ENCODE measurements at places on chromosomes 3 and 15.

DNA sequence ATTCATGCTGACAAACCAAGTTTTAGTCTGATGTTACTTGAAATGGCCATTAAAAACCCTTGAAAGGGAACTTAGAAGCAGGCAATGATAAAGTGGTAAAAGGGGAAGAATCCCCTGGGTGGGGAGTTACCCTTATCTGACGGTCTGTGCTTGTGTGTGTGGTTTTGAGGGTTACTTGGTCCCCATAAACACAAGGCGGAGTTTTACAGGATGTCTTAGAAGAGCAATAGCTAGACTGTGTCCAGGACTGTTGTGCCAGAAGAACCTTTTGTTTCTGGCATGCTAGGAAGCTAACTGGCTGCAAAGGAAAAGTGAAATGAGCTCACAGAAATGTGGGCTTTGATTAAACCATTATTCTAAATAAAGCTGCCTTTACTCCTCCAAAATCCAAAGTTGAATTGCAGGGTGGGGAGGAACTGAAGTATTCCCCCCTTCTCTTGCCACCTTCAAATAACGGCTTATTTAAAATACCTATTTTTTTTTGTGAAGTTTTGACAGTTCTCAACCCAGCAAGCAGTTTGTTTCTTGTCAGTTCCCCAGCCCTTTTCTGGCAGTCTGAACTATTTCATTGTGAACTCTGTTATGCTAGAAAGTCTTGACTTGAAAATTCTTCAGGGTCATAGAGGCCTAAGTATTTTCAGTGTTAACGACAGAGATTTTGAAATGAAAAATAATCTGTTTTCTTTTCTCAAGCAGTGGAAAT, 443.5 kb downstream of the OTOL1 start:
- no peak for DNase-seq

DNA sequence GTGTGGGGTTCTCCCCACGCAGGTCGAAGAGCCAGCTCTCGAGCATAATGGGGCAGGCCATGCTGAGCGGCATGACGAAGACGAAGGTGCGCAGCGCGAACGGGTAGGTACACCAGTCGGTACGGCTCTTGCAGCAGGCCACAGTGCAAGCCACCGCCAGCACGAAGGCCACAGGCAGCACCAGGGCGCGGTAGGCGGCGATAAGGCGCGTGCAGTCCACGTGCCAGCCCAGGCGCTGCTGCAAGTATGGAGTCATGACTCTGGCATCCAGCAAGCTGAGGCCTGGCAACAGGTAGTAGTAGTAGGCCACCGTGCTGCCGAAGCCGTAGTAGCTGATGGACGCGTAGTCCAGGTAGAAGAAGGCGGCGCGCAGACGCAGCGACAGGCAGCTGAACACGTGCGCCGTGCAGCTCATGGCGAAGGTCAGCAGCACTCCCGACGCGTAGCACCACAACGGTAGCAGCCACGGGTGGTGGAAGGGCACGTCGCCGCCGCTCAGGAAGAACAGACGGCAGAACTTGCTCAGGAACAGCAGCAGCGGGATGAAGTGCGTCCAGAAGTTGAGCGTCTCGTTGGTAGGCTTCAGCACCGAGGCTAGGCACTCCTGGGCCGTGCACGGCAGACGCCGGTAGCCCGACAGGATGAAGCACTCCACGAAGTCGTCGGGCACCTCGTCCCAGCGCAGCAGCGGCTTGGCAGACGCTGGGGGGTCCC, 797 bp downstream of the PAQR9 start:
- no peak for DNase-seq

- DNase-seq, result peak; percentile 49
Measured at GRCh38 chr15:80160570-80161156, 7.9 kb downstream of the FAH start.

- DNase-seq, result no peak
Measured at GRCh38 chr15:41161336-41161735, 45.3 kb upstream of the INO80 start.

GRCh38 chr3:85835857-85836440, 877.2 kb downstream of the CADM2 start:
- no peak for DNase-seq

GRCh38 chr3:23747841-23748240, 57.9 kb upstream of the UBE2E1 start:
- no peak for DNase-seq

DNA sequence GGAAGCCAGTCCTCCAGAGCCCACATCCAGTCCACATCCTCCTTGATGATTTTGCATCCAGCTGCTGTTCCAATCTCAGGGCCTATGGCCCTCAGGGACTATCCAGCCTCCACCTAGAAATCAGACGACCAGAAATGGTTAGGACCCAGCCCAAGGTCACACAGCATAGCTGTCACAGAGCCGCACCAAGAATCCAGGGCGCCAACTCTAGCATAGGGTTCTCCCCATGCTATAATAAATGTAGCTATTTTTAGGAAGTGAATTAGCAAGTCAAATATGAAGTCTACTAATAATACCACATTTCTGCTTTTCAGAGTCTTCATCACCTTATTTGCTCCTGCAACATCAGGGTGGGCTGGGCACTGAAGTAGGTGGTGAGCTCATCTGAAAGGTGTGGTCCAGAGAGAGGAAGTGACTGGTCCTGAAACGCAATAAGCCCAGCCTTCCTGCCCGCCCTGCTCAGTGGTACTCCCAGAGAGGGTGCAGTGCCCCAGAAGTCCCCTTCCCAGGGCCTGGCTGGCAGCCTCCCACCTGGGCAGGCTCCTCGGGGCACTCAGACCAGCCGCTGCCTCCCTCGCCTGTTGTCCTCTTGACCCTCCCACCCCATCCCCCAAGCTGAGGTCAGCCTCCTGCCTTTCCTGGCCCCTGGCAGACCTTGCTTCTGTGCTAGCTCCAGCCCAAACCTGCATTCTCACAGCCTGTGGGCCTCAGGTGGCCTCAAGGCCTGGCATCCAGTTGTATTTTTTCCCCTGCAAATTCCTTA, 17.6 kb upstream of the CYP11A1 start:
- DNase-seq, result peak; percentile 76

GRCh38 chr3:177818712-177819240, 621.5 kb upstream of the TBL1XR1 start:
- no peak for DNase-seq

GRCh38 chr3:17986348-17986816, 244.0 kb upstream of the TBC1D5 start:
- DNase-seq, result no peak

DNA sequence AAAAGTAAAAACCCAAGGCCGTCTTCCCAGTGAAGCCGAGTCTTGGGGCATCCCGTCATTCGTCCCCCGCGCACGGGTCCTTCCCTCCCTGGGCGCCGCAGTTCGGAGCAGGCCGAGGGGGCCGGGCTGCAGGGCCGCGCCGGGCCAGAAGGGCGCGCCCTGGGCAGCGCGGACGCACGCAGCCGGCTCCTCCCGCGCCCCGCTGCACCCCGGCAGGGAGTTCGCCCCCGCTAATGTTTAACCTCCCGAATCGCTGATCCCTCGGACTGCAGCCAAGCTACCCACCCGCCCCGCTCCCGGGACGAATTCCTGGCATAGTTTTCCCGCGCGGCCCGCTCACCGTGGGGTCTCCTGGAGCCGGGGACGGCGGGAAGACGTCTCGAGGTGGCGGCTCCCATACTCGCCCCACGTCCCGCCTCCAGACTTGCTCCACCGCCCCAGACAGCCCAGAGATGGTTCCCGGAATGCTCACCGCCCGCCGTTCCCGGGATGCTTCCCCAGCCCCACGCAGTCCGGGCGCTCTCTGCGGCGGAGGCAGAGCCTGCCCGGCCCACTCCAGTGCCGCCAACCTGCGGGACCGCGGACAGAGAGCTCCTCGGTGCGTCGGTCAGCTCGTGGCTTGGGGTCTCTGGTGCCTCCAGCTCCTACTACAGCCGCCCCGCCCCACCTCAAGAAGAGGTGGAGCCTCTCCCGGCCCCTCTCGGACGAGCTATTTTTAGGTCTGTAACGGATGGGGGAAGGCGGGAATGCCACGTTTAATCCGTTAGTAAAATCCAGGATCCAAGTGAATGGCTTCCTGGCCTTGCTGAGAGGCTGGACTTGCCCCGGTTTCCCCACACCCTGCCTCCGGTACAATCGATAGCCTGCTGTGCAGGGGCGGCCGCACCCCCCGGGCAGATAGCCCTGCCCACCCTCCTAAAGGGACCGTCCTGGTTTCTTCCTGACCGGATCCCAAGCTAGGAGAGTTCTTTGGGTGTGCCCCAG, at the start of gene DZIP1L:
Gene DZIP1L (minus strand): TSS at position 621 of the 984 bp plus-strand sequence. CDS start 11,637 bp downstream, outside the sequence.
- DNase-seq, result peak; percentile 60

DNA sequence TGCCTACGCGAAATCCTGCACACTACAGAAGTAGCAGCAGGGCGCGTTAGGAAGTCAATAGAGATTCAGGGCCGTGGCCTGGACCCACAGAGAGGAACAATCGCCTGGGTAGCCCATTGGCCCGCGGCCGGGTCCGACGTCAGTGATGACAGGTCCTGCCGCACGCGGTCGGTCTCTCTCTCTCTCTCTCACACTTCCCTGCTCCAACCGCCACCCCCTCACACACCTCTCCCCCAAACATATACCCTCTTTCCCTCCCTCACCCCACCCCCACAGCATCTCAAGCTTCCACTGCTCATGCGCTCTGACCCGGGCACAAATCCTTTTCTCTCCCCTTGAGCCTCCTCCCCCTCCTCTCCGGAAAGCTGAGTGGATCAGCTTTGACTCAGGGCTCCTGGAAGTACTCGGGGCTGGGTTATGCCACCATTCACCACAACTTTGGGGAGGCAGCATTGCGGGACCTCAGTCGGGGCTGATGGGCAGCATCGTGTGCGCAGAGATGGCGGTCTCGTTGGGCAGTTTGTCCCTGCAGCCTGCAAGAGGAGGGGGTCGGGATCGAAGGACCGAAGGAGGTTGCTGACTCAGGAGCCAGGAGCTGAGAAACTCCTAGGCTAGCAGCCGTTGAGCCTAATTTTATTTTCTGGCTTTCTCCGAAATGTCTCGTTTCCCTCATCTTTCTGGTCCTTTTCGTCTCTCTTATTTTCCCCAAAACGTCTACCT, 9.0 kb downstream of the ZIC4 start:
- no peak for DNase-seq

DNA sequence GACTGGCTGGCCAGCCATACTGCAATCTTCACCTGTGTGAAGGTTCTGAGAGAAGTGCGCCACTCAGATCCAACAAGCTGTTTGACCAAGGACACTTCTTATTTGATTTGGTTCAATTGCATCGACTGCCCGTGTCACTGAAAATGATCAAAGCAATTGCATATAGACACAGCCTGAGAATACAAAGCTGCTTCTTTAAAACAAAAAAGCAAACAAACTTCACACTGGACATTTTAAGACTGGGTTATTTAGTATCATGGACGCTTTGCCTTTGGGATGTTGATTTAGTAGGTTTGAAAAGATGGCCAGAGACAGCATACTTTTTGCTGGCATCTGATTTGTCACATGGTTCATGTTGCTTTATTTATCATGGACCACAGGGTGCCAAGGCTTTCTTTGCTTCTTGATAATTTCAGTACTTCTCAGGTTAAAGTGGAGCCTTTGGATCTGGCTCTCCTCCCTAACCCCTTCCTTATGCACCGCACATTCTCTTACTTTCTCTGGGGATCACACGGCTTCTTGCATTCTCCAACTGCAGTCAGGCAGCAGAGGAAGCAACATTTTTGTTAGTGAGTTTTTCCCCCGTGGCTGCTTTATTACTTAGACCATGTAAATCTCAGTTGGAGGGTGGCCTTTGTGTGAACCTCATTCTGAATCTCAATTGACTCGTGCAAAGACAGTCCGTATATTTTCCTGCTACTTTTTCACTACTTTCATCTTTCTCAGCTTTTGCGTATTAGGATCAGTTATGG, 151.0 kb downstream of the CD47 start:
- DNase-seq, result no peak

DNA sequence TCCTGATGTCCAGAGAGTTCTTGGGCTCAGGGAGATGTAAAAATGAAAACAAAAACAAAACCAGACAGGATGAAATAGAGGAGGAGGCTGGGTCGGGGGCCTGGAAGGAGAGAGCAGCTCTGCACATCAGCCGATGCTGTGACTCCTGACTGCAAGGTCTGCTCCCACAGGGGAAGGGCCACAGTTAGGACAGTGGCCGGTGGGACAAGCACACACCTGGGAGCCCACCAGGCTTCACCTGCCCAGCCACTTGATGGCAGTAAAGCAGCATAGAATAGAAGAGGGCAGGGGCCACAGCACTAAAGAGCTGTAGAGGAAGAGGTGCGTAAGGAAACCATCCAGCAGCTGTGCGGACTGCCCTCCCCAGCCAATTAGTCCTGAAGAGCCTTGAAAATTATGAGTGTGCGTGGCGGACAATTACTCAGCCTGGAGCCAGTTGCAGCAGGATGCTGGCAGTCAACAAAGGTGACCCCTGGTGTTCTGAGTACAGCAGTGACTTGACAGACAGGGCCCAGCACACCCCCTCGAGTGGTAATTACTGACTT, 29.8 kb downstream of the ALS2CL start:
- DNase-seq, result peak; percentile 25

GRCh38 chr3:30894521-30895251, at the start of gene GADL1:
Gene GADL1 (minus strand): TSS chr3:30894661. CDS start chr3:30894614, 47 bp downstream.
- peak; percentile 37 for DNase-seq

- no peak for DNase-seq
Measured at GRCh38 chr3:12405432-12406272, 78.6 kb upstream of the TSEN2 start.

DNA sequence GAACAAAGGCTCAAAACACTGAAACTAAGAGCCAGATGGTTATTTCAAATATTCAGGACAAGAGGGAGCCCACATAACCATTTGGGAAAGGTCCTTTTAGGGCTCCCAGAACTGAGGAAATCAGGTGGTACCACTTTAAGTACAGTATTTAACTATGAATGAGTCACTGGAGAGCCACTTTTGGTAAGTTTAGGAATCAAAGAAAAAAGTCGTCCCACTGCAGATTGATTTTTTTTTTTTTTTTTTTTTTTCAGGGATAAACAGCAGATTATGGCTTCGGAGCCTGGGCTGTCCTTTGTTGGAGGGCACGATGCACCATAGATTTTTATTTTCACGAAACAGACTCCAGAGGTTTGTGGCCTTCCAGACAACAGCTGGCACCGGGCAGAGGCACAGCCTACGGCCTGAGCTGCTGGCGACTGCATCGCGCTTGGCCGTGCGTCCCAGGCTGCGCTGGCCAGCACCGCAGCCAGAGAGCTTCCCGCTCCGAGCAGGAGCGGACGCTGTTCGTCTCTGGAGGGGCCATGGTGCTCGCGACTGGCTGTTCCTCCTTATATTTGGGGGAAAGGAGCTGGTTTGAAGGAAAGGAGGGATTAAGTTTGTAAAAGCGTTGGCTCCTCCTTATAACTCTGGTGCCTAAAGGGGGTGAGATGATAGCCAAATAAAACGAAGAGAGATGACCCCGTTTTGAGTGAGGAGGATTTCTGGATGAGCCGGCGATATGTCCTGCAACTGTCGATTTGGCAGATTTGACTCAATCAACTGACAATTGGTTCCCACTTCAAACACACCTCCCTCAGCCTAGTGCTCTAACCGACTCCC, 152.9 kb upstream of the GOLIM4 start:
- DNase-seq, result no peak
